ENCODE measurements at places on chromosomes 3 and 15. TPM values are rescaled to one million over a fixed set of nuclear protein-coding genes. Genes with fewer than 3 reads are reported as not detected.

DNA sequence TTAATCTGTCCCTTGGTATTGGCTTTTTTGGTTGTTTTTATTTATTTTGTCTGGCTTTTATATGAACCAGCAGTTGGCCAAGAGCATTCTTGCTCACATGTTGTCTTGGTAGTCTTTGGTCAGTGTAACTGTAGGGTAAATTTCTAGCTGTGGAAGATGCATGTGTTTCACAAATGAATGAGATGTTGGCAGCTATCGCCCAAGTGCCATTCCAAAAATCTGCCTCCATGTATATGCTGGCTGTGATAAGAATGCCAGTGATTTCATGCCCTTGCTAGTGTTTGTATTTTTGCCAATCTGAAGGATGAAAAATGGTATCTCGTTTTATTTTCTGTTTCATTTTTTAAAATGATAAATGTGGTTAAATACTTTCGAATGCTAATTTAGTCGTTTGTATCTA lies 50.1 kb downstream of the TLNRD1 start:
- H3K27ac ChIP-seq = no peak overlapping the region
- no peak overlapping the region for H3K4me3 ChIP-seq
- H3K27me3 ChIP-seq = no peaks in the 10 kb centered on the region
- no peak for DNase-seq
- no peaks in the 10 kb centered on the region for H3K36me3 ChIP-seq
- H3K4me1 ChIP-seq = peaks cover 4% of the 10 kb centered on the region

GRCh38 chr3:193680220-193680619 lies 87.2 kb downstream of the OPA1 start:
- no peaks in the 10 kb centered on the region for H3K4me1 ChIP-seq
- H3K27me3 ChIP-seq = no peaks in the 10 kb centered on the region
- H3K36me3 ChIP-seq = peaks cover 29% of the 10 kb centered on the region
- H3K27ac ChIP-seq = no peak overlapping the region

GRCh38 chr3:15694628-15695027 lies 93.1 kb downstream of the BTD start:
- DNase-seq = no peak
- peaks cover 76% of the 10 kb centered on the region for H3K36me3 ChIP-seq
- H3K4me3 ChIP-seq = no peak overlapping the region

- no peak overlapping the region for H3K4me3 ChIP-seq
- H3K27me3 ChIP-seq = no peaks in the 10 kb centered on the region
- H3K27ac ChIP-seq = no peak overlapping the region
- H3K36me3 ChIP-seq = no peaks in the 10 kb centered on the region
- DNase-seq = no peak
Observed at GRCh38 chr3:108453565-108453964, 56.8 kb downstream of the MYH15 start.

LRTM1 gene
- 6.4 TPM for total RNA-seq

Data from spleen (tissue), 13 donors.